Endothelial cell (in vitro differentiated cells): ENCODE measurements at places on chromosomes 3 and 15. TPM values are rescaled to one million over a fixed set of nuclear protein-coding genes. Genes with fewer than 3 reads are reported as not detected.

IGSF11 gene
- total RNA-seq = 0.18 TPM

PAQR5 gene
- total RNA-seq = 0.15 TPM

ZBTB20 gene
- 4.2 TPM for total RNA-seq

GRCh38 chr15:78024883-78025282 is 52.6 kb downstream of the TBC1D2B start:
- no peak overlapping the region for H3K27ac ChIP-seq
- H3K27me3 ChIP-seq = peaks cover 2% of the 10 kb centered on the region
- peaks cover 4% of the 10 kb centered on the region for H3K36me3 ChIP-seq
- no peak for DNase-seq
- peaks cover 9% of the 10 kb centered on the region for H3K4me1 ChIP-seq

GRCh38 chr3:139355891-139356290 is 12.1 kb downstream of the MRPS22 start:
- H3K4me1 ChIP-seq = peaks cover 38% of the 10 kb centered on the region
- DNase-seq = no peak
- H3K27ac ChIP-seq = peak overlapping the region; percentile 90
- H3K36me3 ChIP-seq = peaks cover 49% of the 10 kb centered on the region
- peak overlapping the region; percentile 74 for H3K4me3 ChIP-seq

DNA sequence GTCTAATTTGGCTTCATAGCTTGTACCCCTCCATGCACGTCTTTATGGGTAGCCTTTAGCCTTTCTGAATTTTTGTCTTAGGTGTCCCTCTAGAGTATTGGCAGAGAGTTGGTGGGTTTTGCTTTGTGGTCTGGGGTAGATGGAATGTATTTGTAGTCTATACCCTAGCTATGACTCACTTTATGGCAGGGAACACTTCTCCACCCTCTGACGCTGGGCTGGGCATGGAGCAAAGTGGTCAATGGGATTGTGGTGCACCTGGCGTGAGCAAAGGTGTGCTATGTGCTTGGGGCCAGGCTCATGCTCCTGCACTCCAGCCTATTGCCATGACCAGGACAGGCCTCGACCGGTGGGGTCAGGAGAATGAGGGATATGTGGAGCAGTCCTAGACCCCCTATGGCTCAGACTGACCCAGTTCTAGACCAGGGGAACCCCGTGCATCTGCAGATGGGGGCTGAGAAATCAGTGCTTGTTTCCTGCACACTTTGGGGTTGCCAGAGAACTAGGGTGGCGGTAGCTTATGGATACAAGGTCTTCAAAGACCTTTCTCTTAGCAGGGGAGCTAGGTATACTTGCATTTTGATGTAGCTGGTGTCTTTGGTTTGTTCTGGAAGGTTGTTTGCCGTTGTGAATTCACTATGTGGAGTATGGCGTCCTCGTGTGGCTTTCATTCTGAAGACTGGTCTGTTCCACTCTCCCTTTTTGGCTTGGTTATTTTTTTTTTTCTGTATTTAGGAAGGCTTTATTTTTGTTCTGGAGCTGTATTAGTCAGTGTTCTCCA is 49.4 kb upstream of the RPL32 start:
- H3K4me3 ChIP-seq = peak overlapping the region; percentile 59
- H3K27ac ChIP-seq = peak overlapping the region; percentile 54
- peaks cover 11% of the 10 kb centered on the region for H3K36me3 ChIP-seq

- H3K4me3 ChIP-seq = no peak overlapping the region
- DNase-seq = no peak
- no peak overlapping the region for H3K27ac ChIP-seq
Measured at GRCh38 chr3:126279853-126280252, 77.4 kb downstream of the KLF15 start.

GRCh38 chr15:37377428-37377827 is 277.1 kb upstream of the MEIS2 start:
- H3K4me3 ChIP-seq = no peak overlapping the region
- no peaks in the 10 kb centered on the region for H3K4me1 ChIP-seq
- DNase-seq = no peak
- no peak overlapping the region for H3K27ac ChIP-seq
- H3K27me3 ChIP-seq = no peaks in the 10 kb centered on the region
- no peaks in the 10 kb centered on the region for H3K36me3 ChIP-seq
